ENCODE measurements at places on chromosomes 1 and 21.

GRCh38 chr1:196180847-196181593 lies 427.2 kb downstream of the KCNT2 start:
- no peak for DNase-seq

- no peak for DNase-seq
These were observed 9.3 kb downstream of the RAB4A start for GRCh38 chr1:229280037-229280828.

GRCh38 chr21:45894450-45894825 lies 87.1 kb upstream of the COL6A1 start:
- DNase-seq, result no peak

DNA sequence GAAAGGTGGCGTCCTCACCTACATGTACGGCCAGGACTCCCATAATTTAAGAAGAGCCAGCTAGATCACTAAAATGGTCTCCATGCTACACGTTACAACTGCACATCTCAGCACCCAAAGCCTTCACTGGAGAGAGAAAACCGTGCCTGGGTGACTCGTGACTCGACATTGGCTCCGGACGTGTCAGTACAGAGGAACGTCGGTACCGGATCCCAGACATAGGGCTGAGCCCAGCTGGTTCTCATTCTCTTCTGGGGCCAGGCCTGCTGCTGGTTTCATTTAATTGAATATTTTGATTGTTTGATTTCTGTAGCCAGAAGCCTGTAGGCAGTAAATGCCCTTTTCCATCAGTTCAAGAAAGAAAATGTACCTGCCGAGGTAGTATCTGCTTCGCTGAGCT lies 93.1 kb downstream of the HHIPL2 start:
- DNase-seq, result no peak

GRCh38 chr21:42140196-42140934 lies 69.2 kb downstream of the UMODL1 start:
- no peak for DNase-seq

Measured in stimulated activated CD8-positive, alpha-beta memory T cell treated with anti-CD3 and anti-CD28 coated beads, Interleukin-15, amount 100 ng/mL, for 1 hour (primary cell).